ENCODE measurements at places on chromosomes 3 and 15.
A peak's percentile ranks its signal among the peaks of the same experiment; 100 is the strongest.

GRCh38 chr3:179323197-179324110, 623 bp downstream of the ZNF639 start:
- DNase-seq: peak; percentile 9

DNA sequence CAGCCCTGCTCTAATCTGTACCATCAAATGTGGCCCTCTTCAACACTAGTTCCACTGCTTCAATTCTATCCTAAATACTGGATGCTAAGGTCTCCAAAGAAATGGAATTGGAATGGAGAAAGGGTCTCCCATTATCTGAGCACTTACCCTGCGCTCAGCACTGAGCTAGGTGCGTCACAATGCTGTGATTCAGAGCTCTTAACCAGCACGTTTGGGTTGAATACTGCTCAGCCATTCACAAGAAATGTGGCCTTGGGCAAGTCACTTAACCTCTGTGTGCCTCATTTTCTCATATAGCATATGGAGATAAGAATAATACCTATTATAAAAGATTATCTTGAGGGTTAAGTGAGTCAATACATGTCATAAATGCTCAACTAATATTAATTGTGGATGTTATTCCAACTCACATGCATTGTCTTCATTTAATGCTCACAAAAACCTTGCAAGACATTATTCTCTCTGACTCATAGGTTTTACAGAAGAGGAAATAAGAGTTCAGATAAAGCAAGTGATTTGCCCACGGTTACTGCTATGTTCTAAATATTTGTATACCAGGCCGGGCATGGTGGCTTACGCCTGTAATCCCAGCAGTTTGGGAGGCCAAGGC, 27.4 kb upstream of the SRGAP3 start:
- DNase-seq: no peak

DNA sequence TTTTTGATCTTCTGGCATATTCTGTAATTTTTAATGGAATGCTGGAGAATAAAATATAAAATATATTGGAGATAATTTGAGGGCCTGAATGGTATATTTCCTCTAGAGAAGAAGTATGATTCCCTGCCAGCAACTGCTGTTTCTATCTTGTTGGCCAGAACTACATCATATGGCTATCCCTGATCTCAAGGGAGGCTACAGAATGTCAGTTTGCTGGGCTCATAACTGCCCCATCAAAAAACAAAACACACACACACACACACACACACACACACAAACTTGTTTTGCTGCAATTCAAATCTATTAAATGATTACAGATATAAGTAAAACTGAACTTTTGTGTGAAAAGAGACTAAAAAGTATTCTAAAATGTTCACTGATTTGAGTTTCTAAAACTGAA, 51.0 kb downstream of the RASA2 start:
- no peak for DNase-seq

GRCh38 chr3:128091586-128091985, 32.0 kb downstream of the RUVBL1 start:
- DNase-seq: no peak

- DNase-seq: peak; percentile 80
Measured at GRCh38 chr3:49358217-49358883, at the start of gene GPX1. TSS of gene GPX1 (minus strand) at chr3:49358353. CDS start at chr3:49358278, 75 bp downstream.

- DNase-seq: no peak
Measured at GRCh38 chr15:77457191-77457904, 36.7 kb downstream of the HMG20A start.

DNA sequence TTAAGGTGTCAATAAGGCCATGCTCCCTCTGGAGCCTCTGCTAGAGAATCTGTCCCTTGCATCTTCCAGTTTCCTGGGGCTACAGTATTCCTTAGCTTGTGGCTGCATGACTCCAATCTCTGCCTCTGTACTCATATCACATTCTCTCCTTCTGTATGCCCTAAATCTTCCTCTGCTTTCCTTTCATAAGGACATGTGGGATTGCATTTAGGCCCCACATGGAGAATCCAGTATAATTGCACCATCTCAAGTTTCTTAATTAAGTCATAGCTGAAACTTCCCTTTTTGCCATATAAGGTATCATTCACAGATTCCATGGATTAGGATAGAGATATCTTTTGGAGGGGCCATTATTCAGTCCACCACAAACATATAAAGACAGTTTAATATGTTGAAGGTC, 409.8 kb upstream of the TMCO5A start:
- no peak for DNase-seq

DNA sequence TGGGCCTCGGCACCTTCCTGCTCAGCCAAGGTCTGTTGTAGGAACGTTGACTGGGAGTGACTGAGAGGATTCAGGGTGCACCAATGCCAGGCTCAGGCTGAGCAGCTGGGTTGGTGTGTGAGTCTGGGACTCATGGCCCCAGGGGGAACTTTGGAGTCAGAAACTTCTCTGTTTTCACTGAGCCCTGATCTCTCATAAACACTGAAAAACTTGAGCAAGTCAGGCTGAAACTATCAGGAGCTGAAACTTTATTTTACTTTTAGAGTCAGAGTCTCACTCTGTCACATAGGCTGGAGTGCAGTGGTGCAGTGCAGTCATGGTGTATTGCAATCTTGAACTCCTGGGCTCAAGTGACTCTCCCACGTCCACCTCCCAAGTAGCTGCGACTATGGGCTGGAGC, 3.0 kb downstream of the TRAK1 start:
- DNase-seq: no peak

DNA sequence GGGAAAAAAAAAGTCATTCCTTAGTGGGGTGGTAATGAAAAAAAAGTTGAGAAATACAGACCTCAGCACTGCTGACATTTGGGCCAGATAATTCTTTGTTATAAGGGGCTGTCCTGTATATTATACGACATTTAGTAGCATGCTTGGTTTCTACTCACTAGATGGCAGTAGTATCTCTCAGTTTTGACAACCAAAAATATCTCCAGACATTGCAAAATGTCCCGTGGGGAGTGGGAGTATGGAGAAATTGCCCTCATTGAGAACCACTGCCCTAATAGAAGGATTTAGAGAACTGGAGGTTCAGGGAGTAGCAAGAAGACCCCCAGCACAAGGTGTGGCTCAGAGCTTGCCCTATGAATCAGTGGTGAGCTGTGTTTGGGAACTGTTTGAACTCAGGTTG, 28.6 kb upstream of the TEX264 start:
- no peak for DNase-seq

DNA sequence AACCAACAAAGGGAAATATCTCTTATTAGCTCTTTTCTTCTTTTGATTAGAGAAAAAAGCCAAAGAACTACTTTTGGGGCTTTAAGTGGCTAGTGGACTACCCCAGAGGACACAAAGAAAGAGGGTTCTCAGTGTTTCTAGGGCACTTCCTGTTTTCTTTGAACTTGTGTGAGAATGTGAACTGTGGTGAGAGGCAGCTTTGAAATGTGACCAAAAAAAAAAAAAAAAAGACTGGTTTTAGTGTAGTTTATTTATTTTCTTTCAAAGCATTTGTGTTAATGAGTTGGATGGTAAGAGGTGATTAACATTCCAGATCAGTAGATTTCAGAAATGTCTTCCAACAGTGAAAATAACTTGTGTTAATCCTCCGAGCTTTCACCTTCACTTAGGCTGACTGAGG, 32.4 kb downstream of the SELENOT start:
- no peak for DNase-seq

DNA sequence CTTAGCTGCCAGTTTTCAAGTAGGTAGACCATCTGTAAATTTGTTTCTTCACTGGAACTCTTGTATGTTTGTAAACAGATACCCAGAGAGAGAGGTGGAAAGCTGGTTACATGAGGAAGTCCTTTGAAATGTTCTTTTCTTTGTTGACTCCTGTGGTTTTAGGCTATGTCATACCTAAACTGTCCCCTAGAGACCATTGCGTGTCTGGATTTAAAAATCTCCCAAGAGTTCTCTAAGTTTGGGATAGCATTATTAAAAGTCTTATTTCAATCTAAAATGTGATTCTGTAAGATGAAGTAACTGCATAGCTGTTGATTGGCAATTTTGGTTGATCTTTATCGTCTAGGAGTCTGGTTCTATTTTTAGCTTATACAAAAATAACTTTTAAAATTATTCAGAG, 127.2 kb downstream of the GHSR start:
- no peak for DNase-seq

GRCh38 chr15:26970712-26971210, at the start of gene GABRG3:
TSS of gene GABRG3 (plus strand) at chr15:26971181.
- no peak for DNase-seq

- no peak for DNase-seq
Measured at GRCh38 chr15:98794748-98795147, 146.4 kb downstream of the IGF1R start.

GRCh38 chr3:85360742-85361387, 402.1 kb downstream of the CADM2 start:
- no peak for DNase-seq

GRCh38 chr15:99628374-99629001, 62.7 kb downstream of the MEF2A start:
- no peak for DNase-seq

DNA sequence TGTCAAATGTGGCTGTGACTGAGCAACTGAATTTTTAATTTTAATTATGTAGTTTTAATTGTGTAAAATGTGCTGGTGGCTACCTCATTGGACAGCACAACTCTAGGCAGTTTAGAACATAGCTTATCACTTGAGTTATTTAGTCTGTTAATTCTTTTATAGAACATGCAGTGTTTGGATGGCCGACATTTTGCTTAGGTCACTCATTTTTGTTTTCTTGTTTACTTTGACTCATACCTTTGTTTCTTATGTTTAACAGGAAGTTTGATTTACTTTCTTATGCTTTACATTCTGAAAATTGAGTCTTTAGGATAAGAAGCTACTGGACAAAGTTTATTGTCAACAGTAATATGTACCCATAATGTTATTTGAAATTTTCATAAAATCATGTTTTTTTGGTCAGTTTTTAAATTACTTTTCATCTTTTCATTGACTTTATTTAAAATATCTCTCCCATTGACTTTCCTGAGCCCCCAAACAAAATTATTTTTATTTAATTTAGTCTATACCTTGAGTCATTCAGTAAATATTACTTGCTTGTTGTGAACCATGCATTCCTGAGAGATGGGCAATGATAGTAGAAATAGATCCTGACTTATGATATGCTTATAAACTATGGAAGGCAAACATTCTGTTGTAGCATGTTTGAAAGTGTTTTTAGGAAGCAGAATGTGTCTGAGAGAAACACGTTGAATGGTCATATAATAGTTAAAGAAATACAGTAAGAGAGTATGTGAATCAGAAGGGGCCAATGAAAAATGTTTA, 60.6 kb downstream of the TCF12 start:
- DNase-seq: no peak

DNA sequence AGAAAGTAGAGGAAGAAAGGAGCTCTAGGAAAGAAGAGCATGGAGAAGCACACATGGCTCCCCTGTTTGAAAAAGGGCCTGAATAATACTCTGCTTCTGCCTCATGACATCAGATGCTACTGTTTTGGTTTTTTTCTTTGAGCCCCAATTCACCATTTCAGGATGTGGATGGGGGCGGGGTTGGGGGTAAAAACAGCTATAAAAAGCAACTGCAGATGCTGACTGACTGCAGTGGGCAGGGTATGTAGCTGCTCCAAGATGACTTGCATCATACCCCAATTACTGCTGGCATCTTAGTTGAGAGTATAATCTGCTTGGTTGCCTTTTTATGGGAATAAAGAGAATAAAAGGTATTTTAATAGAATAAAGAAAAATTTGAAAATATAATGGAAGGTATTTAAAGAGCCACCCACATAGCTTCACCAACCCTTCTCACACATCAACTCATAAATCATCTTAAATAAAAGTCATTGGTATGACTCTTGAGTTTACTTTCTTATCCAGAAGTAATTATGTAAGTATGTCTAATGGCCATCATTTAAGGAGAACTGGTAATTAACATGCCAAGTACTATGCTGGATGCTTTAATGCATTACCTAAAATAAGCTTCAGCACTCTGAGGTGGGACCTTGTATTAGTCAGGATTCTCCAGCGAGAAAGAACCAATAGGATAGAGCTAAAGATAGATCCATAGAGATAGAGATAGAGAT, 36.4 kb upstream of the TMEM45A start:
- no peak for DNase-seq

DNA sequence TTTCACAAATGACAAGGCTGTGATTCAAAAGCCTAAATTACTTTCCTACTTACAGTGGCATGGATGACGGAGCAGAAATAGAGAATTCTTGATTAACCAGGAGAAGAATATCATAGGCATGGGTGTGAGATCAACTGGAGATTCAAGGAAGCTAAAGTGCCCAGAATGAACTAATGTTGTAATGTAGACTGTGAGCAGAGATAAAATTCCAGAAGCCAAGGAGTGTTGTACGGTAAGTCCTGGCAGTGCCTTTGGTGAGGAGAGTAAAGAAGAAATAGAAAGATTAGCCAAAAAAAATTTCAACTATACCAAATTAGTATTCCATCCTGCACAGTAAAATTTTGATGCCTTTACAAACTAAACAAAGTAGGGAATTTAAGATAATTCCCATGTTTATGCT, 75.9 kb downstream of the ZBTB20 start:
- DNase-seq: no peak

DNA sequence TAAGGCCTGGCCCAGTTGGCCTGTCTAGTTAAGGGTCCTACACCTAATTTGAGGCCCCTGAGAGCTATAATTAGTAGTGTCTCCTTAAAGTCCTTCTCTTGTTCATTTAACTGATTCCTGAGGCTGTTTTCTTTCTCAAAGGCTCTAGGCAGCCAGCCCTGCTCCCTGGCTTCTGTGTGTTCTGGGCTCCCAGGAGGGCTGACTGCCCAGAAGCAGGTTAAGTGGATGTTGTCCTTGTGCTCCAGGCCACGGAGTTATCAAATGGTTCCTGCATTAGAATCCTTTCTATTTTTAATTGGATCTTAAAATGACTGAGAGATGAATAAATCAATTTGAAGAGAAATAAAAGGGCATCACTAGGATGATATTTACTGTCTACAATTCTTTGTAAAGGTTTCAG, 140.0 kb downstream of the SNRK start:
- DNase-seq: no peak

DNA sequence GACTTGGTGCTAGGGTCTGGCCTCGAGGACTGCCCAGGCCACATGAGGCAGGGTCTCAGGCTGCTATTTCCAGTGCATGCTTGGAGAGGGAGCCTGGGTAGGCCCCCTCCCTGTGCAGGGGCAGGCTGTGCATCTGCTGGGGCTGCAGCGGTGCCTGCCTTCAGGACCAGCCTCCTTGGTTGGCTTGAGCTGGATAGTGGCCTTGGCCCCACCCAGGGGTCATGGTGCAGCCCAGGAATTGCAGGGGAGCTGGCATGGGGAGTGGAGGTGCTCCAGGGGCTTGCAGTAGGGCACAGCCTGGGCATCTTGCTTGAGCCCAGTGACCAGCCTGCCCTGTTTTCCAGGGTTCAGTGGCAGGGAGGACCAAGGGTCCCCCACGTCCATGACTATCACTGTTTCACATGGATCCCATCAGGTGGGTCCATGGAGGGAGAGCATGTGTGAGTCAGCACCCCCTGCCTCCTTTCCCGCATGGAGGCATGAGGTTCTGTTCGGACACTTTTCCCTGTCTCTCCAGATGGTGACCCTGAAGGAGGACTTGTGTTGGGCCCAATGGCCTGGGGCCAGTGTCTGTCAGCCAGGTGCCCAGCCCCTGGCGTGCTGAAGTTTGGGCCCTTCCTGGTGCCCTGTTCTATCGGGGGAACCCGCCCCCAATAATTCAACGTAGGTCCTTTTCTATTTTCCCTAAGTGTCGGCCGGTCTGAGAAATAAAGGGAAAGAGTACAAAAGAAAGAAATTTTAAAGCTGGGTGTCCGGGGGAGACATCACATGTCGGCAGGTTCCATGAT, 218.6 kb downstream of the SNRPN start:
- DNase-seq: no peak

- DNase-seq: no peak
Measured at GRCh38 chr3:107387555-107387954, 10.3 kb downstream of the CCDC54 start.

GRCh38 chr3:139522421-139522820, 17.1 kb downstream of the RBP1 start:
- no peak for DNase-seq

GRCh38 chr15:52436981-52437380, 91.7 kb downstream of the MYO5A start:
- DNase-seq: no peak
